ENCODE measurements at places on chromosomes 12 and 14.

DNA sequence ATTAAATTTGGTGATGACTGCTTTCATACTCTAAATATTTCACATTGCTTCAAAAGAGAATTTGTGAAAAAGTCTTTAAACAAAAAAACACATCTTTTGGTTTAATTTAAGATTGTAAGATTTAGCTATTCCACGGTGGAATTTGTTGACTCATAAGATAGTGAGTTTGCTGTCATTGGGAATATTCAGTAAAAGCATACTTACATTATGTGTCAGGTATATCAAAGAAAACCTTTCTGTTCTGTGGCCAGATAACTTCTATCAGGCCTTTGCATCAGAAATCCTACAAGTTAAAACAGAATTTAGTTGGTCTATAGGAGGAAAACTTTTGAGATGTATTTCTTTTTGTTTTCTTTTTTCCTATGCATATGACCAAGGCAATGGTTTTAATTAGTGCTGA, 148.8 kb upstream of the E2F7 start:
- DNase-seq: no peak

DNA sequence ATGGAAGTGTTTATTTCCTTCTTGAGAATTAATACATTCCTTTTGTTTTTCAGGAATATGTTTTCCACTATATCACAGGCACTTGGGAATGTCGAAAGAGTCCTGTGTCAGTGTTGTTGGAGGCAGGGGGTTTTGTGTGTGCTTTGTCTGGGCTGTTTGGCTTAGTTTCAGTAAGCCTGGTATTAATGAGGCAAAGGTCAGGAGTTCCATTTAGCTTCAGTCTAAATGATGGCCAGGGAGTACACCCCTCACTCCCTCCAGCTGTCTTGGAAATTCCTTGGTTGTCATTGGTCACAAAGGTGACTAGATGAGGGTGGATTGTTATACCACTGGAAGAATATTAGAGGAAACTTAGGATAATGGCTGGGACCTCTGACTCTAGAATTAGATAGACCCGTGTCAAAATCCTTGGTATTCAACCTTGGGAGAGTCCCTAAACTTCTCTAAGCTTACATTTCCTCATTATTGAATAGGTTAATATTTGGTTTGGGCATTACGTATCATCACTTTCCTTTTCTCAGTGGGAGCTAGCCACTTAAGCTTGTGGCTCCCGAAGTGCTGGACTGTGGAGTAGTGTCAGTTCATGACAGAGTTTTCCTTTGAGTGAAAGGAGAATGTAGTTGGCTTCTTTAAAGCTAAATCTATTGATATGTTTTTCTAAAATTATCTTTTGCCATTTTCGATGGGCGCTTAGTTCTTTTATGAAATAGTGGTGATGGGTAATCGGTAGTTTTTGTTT, 5.2 kb downstream of the FRS2 start:
- no peak for DNase-seq

DNA sequence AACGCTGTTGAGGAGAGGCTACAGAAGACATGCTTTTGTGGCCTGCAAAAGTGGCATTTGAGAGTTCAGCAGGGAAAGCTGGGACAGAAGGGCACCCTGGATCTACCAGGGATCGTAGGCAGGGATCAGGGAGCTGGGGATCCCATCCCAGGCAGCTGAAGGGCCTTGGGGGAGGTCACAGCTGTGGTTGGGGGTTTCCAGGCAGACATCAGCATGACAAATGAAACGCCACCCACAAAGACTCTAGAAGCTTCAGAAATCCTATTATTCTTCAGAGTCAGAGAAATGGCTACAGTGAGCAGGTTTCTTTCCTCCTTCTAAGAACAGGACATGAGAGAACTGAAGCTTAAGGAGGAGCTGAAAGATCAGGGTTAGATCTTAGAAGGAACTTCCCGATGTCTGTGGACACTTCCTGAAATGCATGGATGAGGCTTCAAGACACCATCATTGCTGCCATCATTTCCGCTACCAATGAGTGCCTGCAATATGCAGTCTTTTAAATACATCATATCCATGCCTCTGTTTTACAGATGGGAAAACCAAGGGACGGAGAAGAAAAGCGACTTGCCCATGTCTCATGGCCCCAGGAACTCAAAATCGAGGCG, 104.3 kb downstream of the RBM19 start:
- no peak for DNase-seq

- DNase-seq: no peak
Observed at GRCh38 chr12:49061157-49061650, 610 bp upstream of the KMT2D start.

GRCh38 chr12:503111-503761, 43.5 kb downstream of the B4GALNT3 start:
- no peak for DNase-seq

GRCh38 chr14:73774241-73774570, 60.0 kb upstream of the PNMA1 start:
- no peak for DNase-seq

GRCh38 chr12:57781244-57781643, 1.3 kb upstream of the TSFM start:
- DNase-seq: no peak

Measured in NCI-H774 (cell line).